GM23248 (cell line): ENCODE measurements at places on chromosomes 4 and X.
A peak's percentile ranks its signal among the peaks of the same experiment; 100 is the strongest.

GRCh38 chr4:188821500-188821899 is 682.3 kb downstream of the TRIML1 start:
- H3K27me3 ChIP-seq, result no peaks in the 10 kb centered on the region
- H3K4me1 ChIP-seq, result no peaks in the 10 kb centered on the region
- no peaks in the 10 kb centered on the region for H3K36me3 ChIP-seq
- H3K4me3 ChIP-seq, result no peak overlapping the region
- no peak for DNase-seq
- H3K27ac ChIP-seq, result no peak overlapping the region

DNA sequence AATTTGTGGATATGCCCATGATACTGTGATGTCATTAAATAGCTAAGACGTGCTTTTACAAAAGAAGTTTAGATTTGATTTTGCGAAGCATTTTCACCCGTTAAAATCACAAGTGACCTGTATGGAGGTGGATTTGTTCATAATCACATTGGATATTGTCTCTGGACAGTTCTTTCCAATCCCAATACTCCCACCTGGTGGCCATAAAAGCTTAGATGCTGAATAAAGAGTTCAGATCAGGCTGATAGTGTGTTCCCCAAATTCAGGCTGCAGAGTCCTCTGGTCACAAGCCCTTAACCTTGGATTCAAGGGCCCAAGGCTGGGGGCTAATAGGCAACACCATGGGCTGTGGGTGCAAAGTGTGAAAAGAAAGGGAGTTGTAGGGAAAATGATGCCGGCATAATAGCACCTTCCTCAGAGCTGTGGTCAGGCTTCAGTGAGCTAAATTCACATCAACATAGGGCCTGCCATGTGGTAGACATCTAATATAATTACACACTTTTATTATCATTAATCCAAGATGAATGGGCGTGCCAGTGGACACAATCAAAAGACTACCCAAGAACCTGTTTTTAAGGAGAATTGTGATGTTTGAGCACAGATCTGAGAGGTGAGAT is 28.1 kb downstream of the SMIM43 start:
- H3K27me3 ChIP-seq, result no peaks in the 10 kb centered on the region
- DNase-seq, result peak; percentile 77
- H3K4me1 ChIP-seq, result peaks cover 3% of the 10 kb centered on the region; the same call in 1 of the 2 replicates
- no peak overlapping the region for H3K4me3 ChIP-seq

- no peak overlapping the region for H3K4me3 ChIP-seq
- H3K27me3 ChIP-seq, result no peaks in the 10 kb centered on the region
- DNase-seq, result peak; percentile 35
- H3K4me1 ChIP-seq, result 0 out of 2 replicates have a peak, but pooled peaks cover 4% of the 10 kb centered on the region
These were observed 12.2 kb downstream of the EGFL6 start for GRCh38 chrX:13581554-13581953.

DNA sequence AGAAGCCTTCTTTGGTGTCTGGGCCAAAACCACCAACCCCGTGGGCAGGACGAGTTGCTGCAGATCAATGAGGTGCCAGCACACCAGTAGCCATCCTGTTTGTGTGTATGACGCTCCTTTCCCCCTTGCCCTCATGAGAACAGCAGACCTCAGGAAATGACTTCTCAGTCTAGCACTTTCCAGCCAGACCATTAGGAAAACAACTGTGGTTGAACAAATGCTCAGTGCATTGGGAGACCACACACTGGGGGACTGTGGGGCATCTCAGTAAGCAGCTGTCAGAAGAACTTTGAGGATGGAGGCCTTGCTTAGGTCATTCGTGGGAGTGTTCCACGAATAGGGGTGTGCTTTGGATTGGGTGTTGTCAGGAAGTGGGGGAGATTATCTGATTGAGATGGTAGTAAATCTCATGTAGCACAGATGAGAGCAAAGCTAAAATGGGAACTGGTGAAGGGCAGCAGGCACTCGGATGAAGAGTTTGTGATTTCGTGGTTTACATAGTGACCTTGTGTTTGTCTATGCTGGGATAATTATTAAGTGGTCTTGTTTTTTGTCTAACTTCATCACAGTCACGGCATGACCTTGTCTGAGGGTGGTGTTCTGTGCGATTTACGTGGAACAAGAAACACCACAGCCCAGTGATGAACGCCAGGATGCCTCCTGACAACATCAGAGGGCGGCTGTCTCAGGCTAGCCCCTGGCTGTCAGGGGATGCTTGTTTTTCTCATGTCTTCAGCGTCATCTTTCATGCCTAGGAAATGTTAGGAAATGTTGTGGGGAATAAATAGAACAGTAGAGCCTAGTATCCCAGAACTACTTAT is 70.1 kb downstream of the USP46 start:
- DNase-seq, result peak; percentile 87
- no peaks in the 10 kb centered on the region for H3K27me3 ChIP-seq
- H3K36me3 ChIP-seq, result no peaks in the 10 kb centered on the region

GRCh38 chrX:132146456-132146855 is 18.6 kb upstream of the FRMD7 start:
- H3K27me3 ChIP-seq, result no peaks in the 10 kb centered on the region
- no peak overlapping the region for H3K27ac ChIP-seq
- H3K4me3 ChIP-seq, result no peak overlapping the region
- no peaks in the 10 kb centered on the region for H3K36me3 ChIP-seq

- H3K27ac ChIP-seq, result peak overlapping the region; percentile 97
- H3K4me1 ChIP-seq, result peaks cover 3% of the 10 kb centered on the region; the same call in 1 of the 2 replicates
- no peaks in the 10 kb centered on the region for H3K27me3 ChIP-seq
- DNase-seq, result peak; percentile 80
- no peaks in the 10 kb centered on the region; the same call in 1 of the 2 replicates for H3K36me3 ChIP-seq
- H3K4me3 ChIP-seq, result peak overlapping the region; percentile 81
These were observed 5.6 kb upstream of the KANTR start for GRCh38 chrX:53088136-53088974.

GRCh38 chr4:24262084-24262483 is 322.3 kb downstream of the DHX15 start:
- DNase-seq, result no peak
- peaks cover 12% of the 10 kb centered on the region for H3K4me1 ChIP-seq
